ENCODE measurements at places on chromosomes 5 and 9.

DNA sequence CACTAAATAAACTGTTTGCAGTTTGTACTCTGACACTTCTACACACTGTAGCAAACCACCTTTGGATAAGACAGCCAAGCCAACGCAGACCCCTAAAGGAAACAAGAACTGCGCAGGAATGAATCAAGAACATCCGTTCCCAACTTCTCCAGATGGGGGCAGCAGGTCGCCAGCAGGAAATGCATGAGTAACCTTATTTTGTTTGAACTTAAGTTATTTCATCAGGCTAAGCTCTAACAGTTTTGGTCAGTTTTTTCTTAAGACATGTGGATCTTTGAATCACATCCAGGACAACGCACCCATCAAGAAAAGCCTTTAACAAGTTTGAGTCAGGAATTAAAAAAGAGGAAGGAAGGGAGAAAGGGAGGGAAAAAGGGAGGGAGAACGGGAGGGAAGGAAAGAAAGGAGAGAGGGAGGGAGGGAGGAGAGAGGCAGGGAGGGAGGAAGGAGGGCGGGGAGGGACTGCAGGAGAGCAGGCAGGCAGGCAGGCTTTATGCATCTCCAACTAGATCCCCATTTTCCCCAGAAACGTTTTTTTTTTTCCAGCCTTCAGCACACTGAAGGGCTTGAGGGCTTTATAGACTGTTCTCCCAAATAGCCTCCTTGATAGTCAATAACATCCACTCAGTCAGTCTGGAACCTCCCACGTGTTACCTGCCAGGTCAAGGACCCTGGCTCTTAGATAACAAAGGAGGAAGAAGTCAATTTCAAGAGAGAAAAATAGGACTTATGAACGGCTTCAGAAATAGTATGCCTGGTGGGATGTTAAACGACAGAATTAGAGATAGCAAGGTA lies 22.2 kb downstream of the BHMT start:
- DNase-seq: peak; percentile 25

- DNase-seq: no peak
Measured at GRCh38 chr5:172303572-172304335, 20.2 kb upstream of the UBTD2 start.

DNA sequence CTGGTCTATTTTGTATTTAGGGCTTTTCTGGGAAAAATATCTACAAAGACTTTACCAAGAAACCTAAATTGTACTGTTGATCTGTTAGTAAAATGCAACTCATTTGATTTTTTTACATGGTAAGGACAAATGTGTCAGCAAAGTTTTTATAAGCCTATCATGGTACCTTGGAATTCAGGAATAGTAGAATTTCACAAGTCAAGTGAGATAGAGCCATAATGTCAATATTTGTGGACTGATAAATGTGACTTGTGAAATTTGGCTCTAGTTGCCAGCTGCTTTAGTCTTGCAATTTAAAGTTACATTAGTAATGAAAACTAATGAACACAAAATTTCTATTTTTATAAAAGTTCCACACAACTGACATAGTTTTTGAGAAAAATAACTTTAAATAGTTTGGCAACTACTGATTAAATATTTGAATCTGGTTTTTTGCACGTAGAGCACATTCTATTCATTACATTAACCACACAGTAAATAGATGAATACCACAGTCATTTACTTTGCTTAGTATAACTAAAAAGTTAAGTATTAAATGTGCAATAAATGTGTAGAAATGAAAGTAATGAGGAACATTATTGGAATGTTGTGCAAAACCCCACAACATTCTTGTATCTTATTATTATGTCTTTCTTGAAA lies 41.2 kb upstream of the RIOK2 start:
- no peak for DNase-seq

DNA sequence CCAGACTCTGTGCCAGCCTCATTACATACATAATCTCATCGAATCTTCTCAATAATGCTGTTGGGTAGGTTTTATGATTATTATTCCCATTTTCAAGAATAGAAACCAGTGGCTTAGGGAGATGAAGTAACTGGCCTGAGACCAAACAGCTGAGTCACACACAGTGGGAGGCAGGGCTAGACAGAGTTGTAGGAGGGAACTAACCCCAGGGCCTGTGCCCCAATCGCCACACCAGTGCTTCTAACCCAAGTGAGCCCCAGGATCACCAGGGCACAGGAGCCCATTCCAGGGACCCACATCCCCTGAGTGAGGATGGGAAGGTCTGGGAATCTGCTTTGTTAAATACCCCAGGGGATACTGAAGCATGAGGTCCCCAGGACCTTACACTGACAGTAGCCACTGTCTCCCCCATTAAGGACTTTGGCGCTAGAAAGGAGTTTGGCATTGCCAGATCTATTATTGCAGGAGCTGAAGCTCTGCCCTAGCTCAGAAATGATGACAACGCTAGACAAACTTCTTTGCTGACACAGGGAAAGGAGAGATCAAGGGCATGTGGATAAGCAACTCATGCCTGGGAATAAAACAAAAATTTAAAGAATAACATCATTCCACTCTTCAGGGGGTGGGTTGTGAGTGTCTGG lies 63.8 kb upstream of the PPARGC1B start:
- DNase-seq: no peak

GRCh38 chr5:68646144-68646543 lies 430.6 kb downstream of the PIK3R1 start:
- DNase-seq: no peak

DNA sequence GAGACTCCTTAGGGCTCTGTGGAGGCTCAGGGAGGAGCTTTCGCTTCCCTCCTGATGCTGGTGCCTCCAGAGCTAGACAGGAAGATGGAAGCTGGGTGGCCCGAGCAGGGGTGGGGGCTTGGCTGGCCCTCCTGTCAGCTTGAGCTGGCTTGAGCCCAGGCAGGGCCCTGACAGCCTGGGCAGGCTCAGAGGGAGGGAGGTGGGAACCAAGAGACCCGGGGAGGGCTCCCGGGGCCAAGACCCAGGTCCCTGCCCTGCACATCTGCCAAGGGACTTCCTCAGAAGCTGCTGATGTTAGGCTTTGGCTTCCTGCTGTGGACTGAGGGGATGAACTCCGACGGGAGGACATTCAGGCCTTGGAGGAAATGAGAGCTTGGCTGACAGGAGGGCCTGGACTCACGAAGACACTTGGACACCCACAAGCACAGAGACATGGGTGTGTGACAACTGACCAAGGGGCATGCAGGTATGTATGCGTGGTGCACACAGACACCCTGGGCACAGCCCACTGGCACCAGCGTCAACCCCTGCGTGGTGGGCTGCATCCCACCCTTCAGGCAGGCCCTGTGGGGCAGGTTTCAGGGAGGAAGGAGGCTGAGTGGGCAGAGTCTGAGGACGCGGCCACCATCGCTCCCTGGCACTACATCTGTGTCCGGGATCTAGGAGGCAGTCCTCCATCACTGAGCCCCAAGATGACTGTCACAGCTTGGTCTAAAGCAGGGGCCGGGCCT lies 1.7 kb upstream of the LTC4S start:
- no peak for DNase-seq

- no peak for DNase-seq
Measured at GRCh38 chr9:99126312-99126711, 21.4 kb downstream of the TGFBR1 start.

GRCh38 chr5:127097278-127097677 lies 24.0 kb upstream of the C5orf63 start:
- no peak for DNase-seq

GRCh38 chr9:76101075-76101474 lies 210.6 kb downstream of the PCSK5 start:
- no peak for DNase-seq

GRCh38 chr5:79021753-79022152 lies 36.6 kb upstream of the ARSB start:
- no peak for DNase-seq

DNA sequence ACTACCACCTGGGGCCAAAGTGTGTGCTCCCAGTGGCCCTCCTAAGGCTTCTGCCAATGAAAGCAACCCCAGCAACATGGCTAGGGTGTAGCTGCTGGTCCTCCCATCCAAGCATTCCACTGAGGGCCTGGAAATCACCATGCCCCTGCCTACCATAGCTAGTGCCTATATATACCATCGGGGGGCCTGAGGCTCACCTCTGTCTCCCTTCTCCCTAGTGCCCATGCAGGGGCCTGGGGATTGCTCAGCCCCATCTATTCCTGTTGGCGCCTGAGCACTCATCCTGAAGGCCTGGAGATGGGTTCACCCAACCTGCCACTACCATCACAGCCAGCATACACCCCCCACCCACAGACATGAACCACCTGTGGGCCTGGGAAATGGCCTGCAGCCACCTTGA lies 367.3 kb downstream of the RAB3C start:
- DNase-seq: no peak

DNA sequence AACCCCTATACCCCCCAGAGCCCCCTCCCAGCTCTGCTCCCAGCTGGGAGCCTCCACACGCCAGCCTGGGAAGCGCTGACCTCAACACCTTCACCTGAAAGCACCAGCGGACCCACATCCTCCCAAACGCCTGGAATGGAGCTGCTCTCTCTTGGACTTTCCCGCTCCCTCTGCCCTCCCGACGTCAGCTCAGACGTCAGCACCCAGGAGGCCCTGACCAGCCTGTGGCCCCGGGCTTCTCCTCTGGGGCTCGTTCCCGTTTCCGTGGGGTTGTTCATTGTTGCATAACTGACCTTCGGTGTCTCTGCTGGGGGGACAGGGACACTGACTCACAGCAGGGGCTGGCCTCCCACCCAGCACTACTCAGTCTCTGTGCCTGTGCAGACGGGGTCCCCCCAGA lies 35.0 kb upstream of the SLC6A3 start:
- DNase-seq: no peak

DNA sequence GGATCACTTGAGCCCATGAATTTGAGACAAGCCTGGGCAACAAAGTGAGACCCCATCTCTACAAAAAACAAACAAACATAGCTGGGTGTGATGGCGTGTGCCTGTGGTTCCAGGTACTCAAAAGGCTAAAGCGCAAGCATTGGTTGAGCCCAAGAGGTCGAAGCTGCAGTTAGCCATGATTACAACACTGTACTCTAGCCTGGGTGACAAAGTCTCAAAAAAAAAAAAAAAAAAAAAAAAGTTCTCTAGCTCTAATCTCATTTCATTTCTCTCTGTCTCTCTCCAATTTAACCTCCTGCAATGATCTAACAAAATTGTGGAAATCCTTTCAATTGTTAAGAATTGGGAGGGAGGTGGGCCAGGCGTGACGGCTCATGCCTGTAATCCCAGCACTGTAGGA lies 33.3 kb downstream of the LPAR1 start:
- DNase-seq: no peak

DNA sequence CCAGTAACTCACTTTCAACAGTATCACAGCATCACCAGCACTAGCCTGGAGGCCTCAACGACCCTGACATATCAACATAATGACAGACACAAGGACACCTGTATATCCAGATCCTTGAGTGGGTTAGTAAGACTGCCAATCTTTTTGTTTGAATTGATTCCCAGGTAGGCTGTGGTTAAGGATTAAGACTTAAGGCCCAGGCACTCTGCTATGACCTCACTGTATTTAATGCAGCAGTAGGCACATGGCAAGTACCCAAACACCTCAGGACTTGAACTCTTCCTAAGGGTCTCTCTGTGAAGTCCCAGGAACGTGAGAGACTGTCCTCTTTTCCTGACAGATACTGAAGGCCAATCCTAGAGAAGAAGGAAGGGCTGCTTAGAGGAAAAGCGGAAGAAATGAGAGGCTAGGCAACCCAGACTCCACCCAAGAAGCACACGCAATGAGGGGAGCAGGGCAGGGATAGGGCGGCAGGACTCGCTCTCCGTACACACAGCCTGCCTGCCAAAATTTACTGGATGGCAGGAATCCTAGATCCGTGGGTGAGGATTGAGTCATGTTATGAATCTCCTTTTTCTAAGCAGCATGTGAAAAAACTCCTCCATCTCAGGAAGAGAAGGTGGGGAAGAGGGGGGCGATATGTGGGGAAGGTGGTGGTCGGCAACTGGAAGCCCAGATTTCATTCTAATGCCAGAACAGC lies 93.4 kb downstream of the SIL1 start:
- no peak for DNase-seq

DNA sequence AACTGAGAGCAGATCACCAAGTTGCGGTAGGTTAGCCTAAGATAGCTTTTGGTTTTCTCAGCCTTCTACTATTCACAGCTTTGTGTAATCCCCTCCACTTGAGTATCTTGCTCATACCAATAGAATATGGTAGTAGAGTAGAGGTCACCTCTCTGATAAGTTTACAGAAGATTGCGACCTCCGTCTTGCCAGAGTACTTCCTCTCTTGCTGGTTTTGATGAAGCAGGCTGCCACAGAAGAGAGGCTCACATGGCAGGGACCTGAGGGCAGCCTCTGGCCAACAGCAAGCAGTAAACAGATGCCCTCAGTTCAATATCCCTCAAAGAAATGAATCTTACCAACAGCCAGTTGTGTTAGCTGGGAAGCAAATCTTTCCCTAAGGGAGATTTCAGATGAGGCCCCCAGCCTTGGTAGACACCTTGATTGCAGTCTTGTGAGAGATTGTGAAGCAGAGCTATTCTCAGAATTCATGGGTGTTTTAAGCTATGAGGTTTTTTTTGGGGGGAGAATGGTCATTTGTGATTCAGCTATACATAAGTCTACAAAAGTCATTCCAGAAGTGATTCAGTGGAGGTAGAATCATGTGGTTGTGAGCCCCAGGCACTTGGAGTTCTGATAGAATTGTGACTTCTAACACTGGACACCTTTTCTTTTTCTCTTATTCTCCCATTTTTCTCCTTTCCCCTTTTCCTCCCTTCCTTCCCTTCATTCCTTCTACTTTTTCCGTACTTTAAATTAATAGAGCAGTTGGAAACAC lies 22.7 kb upstream of the CDKN2B start:
- DNase-seq: no peak

GRCh38 chr9:37677435-37677834 lies 26.7 kb downstream of the FRMPD1 start:
- no peak for DNase-seq

DNA sequence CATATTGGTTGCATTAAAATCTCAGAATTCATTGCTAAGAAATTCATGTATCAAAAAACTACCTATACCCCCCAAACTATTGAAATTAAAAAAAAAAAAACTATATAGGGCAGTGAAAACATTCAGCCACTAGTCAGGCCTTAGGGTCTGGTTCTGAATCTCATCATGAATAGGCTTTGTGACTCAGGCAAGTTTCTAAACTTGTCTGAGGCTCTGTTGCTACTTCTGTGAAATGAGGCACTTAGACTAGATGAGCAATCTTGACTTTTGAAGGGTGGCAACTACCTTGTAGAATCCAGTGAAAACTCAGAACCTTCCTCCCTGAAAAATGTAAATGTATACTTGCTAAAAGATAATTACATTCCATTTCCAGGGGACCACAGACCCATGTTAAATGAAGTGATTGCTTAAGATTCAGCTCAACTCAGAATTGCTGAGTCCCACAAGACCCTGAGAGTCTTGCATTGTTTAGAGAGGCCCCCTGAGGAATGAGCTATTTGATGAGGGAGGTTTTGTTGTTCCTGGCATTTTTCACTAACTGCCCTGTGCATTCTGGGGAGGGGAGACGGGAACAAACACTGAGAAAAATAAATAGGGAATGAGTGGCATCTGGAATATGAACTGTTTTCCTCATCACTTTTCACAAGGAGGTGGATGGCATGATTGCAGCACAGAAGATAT lies 29.5 kb downstream of the RAI14 start:
- no peak for DNase-seq

- no peak for DNase-seq
Measured at GRCh38 chr9:32413424-32413823, 29.0 kb downstream of the ACO1 start.

- DNase-seq: no peak
Measured at GRCh38 chr5:78979117-78979742, 5.9 kb downstream of the ARSB start.

Data from activated naive CD4-positive, alpha-beta T cell (primary cell).